GOT3 (cell line): ENCODE measurements at places on chromosomes 12 and 14.

DNA sequence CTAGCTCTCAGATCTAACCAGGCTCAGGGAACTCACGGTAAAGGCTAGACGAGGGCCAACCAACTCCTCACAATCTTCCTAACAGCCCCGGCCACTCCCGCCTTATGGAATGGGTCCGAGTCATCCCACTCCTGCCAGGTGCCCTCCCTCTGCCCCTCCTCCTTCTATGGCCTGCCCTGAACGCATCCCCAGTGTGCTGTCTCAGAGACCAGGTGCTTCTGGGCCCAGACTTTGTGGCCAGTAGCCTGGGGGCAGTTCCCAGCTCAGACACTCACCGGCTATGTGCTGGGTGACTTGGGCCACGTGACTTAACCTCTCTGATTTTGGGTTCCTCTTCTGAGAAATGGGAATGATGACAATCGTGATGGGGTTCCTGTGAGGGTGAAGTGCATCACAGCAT is 22.5 kb downstream of the PAPLN start:
- DNase-seq = no peak

DNA sequence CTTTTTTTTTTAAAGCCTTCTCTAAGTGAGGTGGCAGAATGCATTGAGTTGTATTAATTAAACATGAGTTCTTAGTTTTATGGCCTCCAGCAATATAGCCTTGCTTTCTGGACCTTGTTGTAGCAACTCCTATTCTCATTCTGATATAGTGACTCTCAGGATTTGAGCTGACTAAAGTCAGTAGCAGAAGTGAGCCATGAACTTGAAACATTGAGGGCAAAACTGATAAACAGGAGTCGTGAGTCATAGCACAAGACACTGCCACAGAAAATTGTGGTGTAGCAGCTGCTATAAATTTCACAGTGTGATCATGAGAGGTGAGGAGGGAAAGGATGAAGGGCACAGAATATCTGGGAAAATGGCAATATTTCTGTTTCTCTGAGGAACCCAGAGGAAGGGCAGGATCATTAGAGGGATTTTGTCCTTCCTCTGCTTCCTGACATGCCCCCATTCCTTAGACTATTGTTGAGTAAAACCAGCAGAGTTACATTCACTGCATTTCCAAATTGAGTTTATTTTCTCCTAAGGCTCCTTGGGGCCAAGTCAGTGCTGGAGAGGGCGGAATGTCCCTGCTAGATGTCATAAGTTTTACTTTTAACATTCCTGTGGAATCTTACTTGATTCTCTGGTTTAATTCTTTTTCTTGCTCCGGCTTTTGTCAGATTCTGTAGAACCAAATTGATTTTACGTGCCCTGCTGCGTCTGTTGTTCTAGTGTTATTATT is 7.5 kb downstream of the KLRG1 start:
- DNase-seq = no peak

DNA sequence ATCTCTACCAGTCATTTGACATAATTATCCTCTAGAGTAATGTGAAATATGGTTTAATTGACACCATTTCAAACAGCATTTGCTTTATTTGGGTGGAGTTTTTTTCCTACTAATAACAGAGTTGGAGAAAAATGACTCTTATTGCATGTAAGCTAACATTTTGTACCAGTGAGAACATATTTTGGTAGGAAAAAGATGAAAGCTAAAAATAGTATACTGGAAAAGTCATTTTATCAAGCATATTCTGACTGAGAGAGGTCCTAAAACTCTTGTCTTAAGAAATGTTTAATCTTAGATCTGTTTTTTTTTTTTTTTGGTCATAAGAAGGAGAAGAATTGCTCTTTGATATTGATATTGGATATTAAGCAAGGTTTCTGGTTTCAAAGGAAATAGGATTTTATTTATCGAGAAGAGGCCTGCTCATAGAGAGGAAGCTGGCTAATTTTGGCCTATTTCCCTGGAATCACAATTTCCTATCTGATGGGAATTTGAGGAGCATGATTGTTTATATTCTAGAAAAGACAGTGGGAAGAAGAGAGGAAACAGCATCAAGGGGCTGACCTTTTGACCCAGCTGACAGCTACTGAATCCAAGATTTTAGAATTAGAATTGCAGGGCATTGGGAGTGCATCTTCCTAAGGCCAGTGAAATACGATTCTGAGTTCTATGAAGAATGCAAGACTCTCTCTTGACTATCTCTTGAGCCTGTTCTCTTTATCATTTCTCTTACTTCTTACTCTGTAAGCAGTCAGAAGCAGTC is 19.4 kb downstream of the OTOGL start:
- no peak for DNase-seq

- DNase-seq = no peak
Observed at GRCh38 chr14:69882116-69882864, 3.1 kb downstream of the SMOC1 start.

- DNase-seq = no peak
Observed at GRCh38 chr14:31307198-31307597, 99.6 kb upstream of the HECTD1 start.

DNA sequence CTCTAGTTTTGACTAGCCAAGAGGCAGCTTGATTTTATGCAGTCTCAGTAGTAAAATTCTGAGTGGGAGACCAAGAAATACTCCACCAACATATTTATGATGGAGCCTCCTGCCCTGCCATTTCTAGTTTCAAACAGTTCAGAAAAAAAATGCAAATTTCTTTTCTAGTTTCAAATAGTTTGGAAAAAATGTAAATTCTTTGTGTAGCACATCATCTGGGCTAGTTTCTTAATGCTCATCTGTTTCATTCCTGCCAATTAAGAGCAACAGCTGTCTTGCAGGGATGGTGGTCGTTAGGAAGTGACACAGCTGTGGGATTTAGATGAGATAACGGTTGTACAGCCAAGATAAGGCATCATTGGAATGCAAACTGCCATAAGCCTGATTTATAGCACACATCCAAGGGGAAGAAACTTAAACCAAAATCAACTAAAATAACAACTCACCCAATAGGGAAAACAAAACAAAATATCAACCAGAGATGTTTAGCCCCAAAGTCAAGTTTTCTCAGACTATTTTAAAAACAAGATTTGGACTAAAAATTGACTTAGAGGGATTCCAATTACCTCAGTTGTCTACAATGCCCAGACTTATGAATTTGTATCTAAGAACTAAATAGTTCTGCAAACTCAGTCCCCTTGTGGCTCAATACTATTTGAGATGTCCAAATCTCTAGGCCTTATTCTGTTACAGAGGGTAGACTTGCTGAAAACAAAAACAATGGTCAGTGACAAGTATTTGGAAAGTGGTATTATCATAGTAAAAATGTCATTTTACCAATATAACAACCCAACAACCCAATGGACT is 291.3 kb upstream of the ATP2B1 start:
- DNase-seq = no peak

GRCh38 chr12:50402264-50403000 is 1.7 kb downstream of the LARP4 start:
- no peak for DNase-seq

- no peak for DNase-seq
Observed at GRCh38 chr12:6202304-6202703, 2.1 kb downstream of the CD9 start.

- no peak for DNase-seq
Observed at GRCh38 chr14:67602995-67603545, 3.0 kb upstream of the PIGH start.

- no peak for DNase-seq
Observed at GRCh38 chr14:71031000-71031399, 123.7 kb downstream of the PCNX1 start.
